Fibroblast of the aortic adventitia (primary cell): ENCODE measurements at places on chromosomes 2 and 18.

DNA sequence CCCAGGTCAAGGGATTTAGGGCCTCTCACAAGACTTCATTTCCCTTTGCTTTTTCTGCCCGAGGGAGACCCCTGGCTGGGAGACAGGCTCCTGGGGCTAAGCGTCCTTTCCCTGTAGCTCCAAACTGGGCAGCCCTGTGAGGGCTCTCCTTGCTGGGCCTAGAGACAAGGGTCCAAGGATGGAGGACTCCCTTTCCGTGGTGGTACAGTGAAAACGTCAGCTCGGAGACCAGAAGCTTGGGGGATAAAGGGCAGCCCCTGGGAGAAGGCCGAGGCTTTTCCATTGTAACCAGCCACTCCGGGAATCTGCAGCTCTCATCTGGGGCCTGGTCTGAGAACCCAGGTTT lies 2.3 kb downstream of the SIX2 start:
- DNase-seq: no peak

- peak; percentile 89 for DNase-seq
Observed at GRCh38 chr2:23760736-23761135, 166.2 kb downstream of the ATAD2B start.

GRCh38 chr2:65634304-65634703 lies 201.9 kb upstream of the SPRED2 start:
- no peak for DNase-seq

DNA sequence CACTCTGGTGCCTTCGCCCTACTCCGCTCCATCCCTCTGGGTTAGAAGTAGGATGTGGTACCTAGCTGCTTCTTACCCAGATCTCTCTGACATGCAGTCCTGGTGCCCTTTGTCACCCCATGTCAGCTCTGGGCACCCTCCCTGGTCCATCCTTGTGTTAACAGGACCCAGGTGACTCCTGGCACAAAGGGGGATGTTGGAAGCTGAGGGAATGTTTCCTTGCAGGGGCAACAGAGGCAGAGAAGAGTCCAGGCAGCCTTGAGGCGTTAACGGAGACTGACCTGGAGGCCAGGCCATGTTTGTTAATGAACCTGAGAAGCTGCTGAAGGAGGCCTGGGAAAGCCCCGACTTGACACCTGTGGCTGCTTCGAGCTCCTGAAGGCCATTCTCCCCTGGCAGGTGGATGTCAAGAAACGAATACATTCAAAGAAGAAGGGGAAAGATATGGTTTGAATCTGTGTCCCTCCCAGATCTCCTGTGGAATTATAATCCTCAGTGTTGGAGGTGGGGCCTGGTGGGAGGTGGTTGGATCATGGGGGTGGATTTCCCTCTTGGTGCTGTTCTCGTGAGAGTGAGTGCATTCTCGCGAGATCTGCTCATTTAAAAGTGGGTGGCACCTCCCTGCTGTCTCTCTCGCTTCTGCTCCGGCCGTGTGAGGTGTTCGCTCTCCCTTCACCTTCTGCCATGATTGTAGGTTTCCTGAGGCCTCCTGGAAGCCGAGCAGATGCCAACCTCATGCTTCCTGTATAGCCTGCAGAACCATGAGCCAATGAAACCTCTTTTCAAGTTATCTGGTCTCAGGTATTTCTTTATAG lies 31.4 kb downstream of the NPPC start:
- no peak for DNase-seq

GRCh38 chr2:9770308-9771100 lies 72.8 kb upstream of the TAF1B start:
- DNase-seq: peak; percentile 82

- no peak for DNase-seq
Observed at GRCh38 chr2:215032153-215032552, 106.3 kb downstream of the ABCA12 start.

GRCh38 chr2:239948100-239948881 lies 76.9 kb downstream of the NDUFA10 start:
- DNase-seq: no peak

- DNase-seq: no peak
Observed at GRCh38 chr2:153715218-153715850, 156.4 kb upstream of the GALNT13 start.

DNA sequence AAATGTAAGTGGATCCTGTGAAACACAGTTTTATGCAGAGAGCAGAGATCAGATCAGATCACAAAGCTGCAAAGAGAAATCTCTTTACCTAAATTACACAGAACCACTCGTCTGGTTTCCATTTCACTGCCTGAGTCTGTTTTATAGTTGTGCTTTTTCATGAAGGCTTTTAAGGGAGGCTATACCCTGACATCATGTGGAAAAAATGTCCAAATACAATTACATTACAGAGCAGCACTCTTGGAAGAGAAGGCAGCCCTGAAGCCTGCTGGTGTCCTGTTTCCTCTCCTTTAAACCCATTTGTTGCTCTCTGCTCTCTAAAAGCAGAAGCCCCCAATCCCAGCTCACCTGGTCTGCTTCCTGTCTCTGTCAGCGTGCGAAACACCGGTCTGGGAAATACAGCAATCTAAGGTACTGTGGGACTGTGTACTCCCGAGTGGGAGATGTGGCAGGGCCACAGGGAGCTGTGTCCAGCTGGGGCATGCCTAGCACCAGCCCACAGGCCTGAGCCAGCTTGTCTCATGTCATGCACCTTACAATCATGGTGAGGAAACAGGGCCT lies 24.8 kb upstream of the ZFP36L2 start:
- DNase-seq: peak; percentile 85

DNA sequence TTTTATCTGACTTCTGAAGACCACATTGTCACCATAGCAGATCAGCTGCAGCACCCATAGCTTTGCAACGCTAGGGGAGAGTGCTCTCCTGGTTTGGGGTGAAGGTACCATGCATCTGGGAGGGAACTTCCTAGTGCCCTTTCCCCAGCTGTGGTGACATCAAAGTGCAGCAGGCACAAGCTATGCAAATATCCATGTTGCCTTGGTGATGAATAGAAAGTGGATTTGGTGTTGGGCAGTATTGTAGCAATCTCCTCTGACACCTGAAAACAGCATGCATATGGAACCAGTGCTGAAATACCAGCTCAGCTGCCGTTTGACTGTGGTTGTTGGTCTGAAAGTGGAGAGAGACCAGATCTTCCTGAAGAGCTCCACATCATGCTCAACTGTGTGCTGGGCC lies 37.1 kb downstream of the BCL2L11 start:
- no peak for DNase-seq

DNA sequence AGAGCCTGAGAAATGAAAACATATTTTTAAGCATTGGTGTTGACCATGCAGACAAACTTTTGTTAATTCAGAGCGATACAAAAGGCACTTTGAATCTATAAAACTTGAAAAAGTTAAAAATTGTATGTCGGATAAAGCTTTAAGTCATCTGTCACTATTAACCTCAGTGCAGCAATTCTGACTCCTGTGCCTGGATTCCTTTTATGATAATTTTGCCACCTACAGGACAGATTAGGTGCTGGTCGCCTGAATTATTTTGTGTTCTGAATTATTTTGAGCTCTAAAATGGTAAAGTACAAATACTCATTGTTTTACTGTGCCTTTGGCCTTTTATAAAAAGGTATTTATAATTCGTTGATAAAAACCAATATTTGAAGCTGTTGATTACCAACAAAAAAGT lies 19.4 kb upstream of the RNF138 start:
- DNase-seq: peak; percentile 11

DNA sequence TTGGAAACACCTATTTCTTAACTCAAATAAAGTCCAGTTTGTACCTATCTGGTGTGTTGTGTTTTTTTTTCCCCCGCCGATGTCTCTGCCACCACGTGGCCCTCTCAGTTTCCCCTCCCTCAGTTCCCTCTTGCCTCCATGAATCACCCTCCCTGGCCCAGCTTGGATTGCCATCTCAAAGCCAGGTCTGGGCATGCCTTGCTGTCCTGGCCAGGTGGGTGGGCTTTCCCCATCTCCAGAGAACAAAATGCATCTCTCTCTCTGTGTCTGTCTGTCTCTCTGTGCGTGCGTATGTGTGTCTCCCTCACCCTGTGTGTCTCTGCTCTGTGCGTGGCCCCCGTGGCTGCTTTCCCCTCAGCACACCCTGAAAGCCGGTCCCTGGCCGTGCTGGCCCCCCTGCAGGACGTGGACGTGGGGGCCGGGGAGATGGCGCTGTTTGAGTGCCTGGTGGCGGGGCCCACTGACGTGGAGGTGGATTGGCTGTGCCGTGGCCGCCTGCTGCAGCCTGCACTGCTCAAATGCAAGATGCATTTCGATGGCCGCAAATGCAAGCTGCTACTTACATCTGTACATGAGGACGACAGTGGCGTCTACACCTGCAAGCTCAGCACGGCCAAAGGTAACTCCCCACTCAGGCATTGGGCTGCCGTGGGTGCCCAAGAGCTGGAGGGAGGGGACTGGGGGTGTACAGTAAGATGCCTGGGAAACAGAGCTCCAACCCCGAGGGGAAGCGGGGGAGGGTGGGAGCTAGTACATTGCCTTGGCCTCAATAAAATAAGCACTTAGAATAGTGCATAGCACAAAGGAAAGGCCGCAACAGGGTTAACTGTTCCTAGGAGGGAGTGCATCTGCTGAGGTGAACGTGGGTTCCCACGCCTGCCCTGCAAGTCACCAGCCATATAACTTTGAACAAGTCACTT lies 31.6 kb upstream of the GMPPA start:
- DNase-seq: no peak

DNA sequence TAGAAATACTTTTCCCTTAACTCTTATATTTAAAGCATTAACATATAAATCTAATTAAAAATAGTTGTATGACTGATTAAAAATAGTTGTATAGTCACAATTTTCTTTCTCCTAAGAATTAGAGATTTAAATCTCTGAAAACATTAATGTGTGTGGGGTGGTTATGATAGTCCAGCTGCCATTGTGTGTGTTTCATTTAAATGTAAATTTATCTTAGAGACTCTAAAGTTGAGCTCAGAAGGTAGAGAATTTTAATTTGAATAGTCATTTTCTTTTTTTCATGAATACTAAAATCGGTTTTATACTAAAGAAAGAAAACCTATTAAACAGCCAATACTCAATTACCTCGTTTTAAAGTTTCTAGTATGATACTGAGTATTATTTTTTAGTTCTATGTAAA lies 18.6 kb downstream of the GREB1L start:
- no peak for DNase-seq
